ENCODE measurements at places on chromosomes 3 and 15.

DNA sequence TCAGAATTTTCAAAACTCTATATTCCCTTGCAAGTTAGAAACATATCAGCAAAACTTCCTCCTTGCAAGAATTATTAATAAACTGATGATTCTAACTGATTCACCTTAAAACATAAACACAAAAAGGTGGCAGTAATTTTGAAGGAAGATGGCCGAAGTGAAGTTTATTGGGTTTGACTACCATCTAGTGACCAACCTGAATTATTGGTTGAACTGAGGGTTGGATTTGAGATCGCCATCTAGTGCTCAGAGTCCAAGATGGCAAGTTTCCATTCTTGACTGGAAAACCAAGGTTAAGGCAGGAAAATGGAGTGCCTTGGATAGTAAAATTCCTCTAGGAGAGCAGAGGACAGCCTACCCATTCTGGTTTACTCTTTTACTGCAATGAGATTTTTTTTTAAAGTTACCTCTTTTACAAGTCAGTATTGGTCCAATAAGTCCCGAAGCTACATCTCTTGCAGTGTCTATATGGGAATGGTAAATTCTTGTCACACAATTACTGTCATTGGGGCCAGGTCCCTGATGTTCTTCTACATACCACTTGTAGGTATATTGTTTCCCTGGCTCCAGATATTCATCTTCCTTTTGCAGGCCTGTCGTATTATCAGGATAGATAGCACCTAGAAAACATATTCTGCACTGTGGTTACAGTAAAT is 51.6 kb upstream of the CP start:
- DNase-seq, result peak; percentile 16

GRCh38 chr15:37078566-37078965 is 21.8 kb downstream of the MEIS2 start:
- DNase-seq, result no peak

- DNase-seq, result no peak
These were observed 160.3 kb downstream of the MTHFS start for GRCh38 chr15:79736435-79737000.

DNA sequence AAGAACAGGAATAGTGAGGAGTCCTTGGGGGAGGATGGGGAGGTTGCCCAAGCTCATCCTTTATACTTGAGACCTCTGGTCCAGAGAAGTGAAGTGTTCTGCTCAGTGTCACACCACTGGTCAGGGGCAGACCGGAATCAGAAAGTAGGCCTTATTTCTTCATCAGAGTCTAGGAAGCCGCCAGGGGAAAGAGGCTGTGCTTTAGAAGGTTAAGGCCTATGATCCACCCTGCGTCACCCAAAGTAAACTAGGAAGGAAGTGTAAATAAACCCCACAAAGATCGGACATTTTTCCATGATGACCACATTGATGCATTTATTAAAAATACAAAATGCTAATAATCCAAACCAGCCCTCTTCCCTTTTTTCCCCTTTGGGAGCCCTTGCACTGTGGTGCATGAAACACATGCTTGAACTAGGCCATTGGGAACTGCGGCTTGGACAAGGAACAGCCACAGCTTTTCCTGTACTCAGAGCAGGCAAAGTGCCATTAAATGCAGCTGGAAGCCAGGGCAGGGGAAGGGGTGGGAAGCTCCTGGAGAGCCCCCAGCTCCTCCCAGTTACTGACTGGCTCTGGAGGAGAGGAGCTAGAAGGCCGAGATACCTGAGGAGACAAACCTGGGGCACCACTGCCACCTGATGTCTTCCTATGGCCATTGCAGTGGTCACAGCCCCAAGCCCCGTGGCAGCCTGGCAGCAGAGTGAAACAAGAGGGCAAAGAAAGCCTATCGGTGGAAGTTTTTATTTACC is 37.0 kb downstream of the CDC25A start:
- DNase-seq, result peak; percentile 79

- DNase-seq, result no peak
These were observed 228.0 kb downstream of the XXYLT1 start for GRCh38 chr3:195042743-195043606.

- no peak for DNase-seq
These were observed 313.3 kb downstream of the MECOM start for GRCh38 chr3:169350228-169350627.

DNA sequence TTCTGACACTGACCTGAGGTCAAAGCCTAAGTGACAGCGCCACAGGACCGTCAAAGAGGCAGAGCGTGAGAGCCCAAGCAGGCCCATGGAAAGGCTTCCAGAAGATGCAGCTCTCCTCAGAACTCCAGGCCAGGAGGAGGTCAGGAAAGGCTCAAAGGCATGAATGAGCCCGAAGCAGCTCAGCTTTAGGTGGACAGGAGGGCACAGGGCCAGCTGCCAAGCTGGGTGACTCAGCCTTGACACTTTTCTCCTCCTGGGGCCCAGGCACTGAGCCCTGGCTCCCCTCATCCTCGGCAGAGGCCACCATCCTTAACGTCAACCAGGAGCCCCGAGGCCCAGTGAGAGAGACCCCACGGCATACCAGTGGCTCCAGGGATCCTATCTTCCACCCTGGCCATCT is 62.9 kb downstream of the ADCY5 start:
- no peak for DNase-seq

DNA sequence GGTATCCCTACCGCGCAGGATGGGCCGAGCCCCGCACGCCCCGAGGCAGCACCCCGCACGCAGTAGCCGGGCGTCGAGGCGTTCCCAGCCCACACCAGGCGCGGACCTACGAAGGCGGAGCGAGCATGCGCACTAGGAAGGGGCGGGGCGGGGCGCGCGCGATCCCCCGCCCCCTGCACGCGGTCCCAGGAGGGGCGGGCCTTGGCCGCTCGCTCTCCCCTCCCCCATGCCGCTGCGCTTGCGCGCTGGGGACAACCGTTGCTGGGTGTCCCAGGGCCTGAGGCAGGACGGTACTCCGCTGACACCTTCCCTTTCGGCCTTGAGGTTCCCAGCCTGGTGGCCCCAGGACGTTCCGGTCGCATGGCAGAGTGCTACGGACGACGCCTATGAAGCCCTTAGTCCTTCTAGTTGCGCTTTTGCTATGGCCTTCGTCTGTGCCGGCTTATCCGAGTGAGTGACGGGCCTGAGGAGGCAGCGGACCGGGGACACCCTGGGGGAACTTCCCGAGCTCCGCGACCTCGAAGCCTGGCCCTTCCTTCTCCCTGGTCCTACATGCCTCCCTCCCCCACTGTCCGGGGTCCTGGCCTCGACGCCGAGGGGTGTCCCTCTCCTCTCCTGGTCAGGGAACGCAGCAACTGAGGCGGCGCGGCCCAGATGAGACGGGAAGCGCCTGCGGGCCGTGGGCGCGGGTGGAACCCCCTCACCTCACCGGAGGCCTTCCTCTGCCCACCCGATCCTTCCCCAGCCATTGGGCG is at the start of gene SPESP1:
TSS of gene SPESP1 (plus strand) at position 258 of the 755 bp plus-strand sequence. CDS start at position 387, 129 bp downstream.
- peak; percentile 65 for DNase-seq

GRCh38 chr3:153957421-153957820 is 163.8 kb upstream of the ARHGEF26 start:
- no peak for DNase-seq

GRCh38 chr3:12139111-12139511 is 19.6 kb downstream of the TIMP4 start:
- peak; percentile 49 for DNase-seq

DNA sequence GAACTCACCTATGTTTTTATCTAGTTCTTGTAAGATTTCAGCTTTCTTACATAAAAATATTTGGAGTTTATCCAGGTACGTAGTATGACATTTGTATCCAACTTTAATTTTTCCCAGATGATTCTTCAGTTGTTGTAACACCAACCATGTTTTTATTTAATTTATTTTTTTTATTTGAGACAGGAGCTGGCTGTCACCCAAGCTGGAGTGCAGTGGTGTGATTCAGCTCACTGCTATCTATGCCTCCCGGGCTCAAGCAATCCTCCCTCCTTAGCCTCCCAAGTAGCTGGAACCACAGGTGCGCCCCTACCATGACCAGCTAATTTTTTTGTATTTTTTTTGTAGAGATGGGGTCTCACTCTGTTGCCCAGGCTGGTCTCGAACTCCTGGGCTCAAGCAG is 6.6 kb downstream of the XYLB start:
- no peak for DNase-seq

GRCh38 chr3:152458376-152459117 is 189.8 kb downstream of the MBNL1 start:
- DNase-seq, result peak; percentile 53

GRCh38 chr3:66423791-66424190 is 77.0 kb downstream of the LRIG1 start:
- peak; percentile 14 for DNase-seq

DNA sequence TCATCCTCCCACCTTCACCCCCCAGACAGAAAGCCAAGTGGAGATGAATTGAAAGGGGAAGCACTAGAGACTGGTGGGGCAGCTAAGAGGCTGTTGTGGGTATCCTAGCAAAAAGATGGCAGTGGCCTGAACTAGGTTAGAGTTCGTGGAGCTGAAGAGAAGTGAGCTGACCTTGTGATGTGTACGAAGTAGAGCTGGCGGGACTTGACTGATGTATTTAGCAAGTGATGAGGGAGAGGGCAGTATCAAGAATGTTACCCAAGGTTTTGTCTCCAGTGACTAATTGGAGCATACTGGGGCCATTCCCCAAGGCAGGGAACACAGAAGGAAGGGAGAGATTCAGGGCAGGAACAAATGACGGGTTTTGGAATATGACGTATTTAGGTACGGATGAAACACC is 50.0 kb upstream of the CP start:
- DNase-seq, result no peak

- no peak for DNase-seq
These were observed 63.3 kb downstream of the ABHD5 start for GRCh38 chr3:43753741-43754715.

- DNase-seq, result no peak
These were observed 115.8 kb upstream of the ARHGEF3 start for GRCh38 chr3:56917361-56918110.

GRCh38 chr3:195284842-195285241 is 13.9 kb upstream of the XXYLT1 start:
- no peak for DNase-seq

DNA sequence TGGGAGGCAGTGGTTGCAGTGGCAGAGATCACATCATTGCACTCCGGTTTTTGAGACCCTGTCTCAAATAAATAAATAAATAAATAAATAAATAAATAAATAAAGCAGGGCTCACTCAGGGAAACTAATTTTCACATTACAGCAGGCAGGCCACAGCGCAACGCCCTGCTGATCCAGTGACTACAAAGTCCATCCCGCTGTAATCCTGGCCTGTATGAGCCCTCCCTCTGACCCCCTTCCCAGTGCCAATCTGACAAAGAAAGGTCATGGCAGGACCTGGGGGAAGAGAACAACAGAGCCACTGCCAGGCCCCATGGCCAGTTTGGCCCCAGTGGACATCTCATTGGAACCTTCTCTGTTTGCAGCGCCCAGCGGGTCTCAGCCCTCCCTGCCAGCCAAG is 9.3 kb downstream of the SH3BP5 start:
- DNase-seq, result no peak

- DNase-seq, result peak; percentile 85
These were observed 8.3 kb downstream of the PSTPIP1 start for GRCh38 chr15:77002954-77003912.

- no peak for DNase-seq
These were observed 32.5 kb downstream of the GBE1 start for GRCh38 chr3:81728766-81729544.

DNA sequence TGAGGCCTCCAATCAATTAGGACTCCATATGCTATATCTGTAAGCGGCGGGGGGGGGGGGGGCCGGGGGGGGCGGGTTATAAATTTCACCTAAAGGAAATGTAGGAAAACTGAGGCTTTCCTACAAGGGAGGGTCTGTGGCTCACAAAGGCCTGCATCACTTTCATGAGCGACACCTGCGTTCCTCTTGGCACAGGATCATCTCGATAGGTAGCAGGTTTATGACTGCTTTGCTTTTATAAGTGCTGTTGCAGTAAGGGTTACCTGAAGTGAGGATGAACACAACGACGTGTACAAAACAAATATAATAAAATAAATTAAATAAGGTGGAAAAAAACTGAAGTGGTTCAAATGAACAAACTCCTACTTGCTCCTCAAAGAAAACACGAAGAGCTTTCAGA is 194.3 kb downstream of the FOXP1 start:
- no peak for DNase-seq

Measured in activated CD4-positive, alpha-beta T cell treated with anti-CD3 and anti-CD28 coated beads for 48 hours (primary cell).